ENCODE measurements at places on chromosomes 13 and 19.

DNA sequence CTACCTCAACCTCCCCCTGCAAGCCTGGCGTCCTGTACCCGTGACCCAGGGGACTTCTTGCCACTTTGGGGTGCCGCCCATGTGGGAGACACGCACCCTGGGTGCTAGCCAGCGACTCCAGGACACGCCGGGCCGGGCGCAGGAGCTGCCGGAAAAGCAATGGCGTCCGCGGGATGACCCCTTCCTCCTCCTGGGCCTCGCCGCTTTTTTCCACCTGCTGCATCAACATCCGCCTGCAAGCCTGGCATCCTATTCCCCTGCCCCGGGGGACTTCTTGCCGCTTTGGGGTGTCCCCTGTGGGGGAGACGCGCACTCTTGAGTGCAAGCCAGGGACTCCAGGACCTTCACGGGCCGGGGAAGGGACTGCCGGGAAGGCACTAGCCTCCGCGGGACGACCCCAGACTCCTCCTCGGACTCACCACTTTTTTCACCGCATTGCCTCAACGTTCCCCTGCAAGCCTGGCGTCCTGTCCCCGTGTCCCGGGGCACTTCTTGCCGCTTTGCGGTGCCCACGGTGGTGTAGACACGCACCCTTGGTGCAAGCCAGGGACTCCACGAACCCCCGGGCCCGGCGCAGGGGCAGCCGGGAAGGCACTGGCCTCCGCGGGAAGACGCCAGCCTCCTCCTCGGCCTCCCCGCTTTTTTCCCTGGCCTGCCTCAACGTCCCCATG is 237.8 kb downstream of the TUBA3C start:
- no peak for DNase-seq

DNA sequence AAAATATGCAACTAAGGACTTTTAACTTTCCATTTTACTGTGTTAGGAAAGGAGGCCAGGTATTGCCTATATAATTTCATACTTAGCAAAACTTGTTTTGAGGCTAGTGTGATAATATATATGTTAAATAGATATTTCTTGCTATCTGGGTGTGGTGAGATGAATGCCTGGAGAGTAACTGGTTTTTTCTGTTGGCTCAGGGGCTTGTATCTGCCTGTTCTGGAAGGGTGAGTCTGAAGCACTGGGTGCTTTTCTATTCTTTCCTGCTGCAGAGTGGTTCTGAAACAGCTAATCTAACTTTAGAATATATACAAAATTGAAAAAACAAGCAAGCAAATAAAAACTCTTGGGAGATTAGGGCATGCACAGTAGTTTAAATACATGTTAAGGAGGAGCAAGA is 64.6 kb upstream of the MYCBP2 start:
- no peak for DNase-seq

DNA sequence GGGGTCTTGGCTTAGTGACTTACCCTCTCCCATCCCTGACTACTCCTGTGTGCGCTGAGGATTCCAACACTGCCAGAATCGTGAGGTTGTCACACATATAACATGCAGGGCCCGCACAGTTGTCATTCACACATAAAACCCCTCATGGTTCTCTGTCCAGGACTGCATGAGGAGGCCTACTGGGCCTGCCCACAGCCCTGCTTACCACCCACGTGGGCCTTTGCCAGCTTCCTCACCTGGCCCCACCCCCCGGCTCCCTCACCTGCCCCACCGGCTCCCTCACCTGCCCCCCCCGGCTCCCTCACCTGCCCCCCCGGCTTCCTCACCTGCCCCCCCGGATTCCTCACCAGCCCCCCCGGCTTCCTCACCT is 197.2 kb downstream of the TEX29 start:
- no peak for DNase-seq

- no peak for DNase-seq
Measured at GRCh38 chr13:75251188-75251587, 230.8 kb downstream of the TBC1D4 start.

GRCh38 chr13:77975358-77976042 is 56.9 kb upstream of the EDNRB start:
- DNase-seq, result no peak

GRCh38 chr19:4328243-4328990 is 10.2 kb downstream of the STAP2 start:
- peak; percentile 98 for DNase-seq

GRCh38 chr13:59877933-59878332 is 285.8 kb downstream of the DIAPH3 start:
- DNase-seq, result no peak

DNA sequence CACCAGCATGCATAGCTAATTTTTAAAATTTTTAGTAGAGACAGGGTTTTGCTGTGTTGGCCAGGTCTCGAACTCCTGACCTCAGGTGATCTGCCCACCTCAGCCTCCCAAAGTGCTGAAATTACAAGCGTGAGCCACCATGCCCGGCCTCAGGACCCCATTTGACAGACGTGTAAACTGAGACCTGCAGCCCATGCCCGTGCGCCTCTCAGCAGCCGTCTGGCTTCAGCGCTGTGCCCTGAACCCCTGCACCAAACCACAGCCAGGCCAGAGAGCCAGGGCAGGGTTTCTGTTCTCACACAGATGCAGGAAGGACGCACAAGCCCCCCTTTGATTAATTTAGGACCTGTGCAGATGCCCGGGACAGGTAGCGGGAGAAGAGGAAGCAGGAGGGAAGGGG is 7.3 kb upstream of the FFAR1 start:
- DNase-seq, result no peak
